ENCODE measurements at places on chromosomes 7 and 10. TPM values are rescaled to one million over a fixed set of nuclear protein-coding genes. Genes with fewer than 3 reads are reported as not detected.

GRCh38 chr10:86931872-86932271 lies 25.5 kb downstream of the MMRN2 start:
- DNase-seq = no peak

GRCh38 chr10:75450075-75450445 lies 18.6 kb downstream of the LRMDA start:
- DNase-seq = no peak

DNA sequence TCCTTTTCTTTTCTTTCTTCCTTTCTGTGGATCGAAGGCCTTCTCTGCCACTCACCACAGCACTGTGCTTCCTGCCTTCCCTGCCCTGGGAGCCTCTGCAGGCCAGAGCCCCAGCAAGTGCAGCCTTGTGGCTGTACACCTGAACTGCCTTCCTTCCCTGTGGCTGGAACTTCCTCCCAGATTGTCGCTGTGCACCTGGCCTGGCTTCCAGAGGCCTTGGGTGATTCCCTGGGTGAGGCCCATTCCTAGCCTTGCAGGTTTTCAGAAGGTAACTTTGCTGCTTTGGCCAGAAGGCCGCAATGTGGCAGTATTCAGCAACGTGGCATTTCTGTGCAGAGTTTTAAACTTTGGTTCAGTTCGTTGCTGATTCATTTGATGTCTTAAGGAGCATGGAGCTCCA lies 50.1 kb upstream of the RASGEF1A start:
- DNase-seq = no peak

DNA sequence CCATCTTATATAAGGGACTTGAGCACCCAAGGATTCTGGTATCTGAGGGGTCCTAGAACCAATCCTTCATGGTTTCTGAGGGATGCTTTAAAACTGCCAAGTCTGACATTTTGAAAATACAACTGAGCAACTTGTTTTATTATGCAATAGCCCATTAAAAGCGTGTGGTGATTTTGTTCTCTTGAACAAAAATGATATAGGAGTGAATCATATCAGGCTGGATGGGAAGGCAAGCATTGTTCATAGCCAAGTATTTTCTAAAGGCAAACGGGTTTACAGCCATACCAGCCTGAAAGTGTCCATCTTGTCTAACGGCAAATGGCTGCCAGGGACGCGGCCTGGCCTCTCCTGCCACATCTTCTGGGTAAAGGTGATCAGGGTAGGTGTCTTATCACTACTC lies 23.4 kb downstream of the RPP38 start:
- DNase-seq = peak; percentile 47

DNA sequence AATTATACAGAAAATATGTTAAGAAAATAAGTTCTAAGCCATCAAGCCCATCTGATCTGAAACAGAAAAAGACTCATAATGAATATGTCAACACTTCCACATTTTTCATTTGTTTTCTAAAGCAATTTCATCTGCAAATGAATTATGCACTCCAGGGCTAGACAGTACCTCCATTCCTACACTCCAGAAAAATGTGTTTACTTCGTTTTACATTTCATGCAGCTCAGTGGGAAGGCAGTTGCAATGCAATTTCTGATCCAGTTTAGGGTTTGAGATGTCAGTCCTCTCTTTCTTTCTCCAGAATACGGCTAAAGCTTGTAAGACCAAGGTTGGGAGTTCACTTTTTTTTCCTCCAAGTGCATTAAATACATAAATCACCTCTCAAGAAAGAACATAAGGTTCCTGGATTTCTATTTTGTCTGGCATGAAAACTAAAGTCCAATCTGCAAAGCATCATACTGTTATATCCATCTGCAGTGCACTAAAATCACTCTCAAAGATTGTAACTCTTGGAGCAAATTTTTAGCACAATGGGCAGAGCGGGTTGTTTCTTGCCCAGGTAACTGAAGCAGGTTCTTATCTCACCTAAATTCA lies 348.8 kb upstream of the C7orf33 start:
- DNase-seq = no peak

GRCh38 chr7:76315364-76315763 lies 12.9 kb downstream of the HSPB1 start:
- DNase-seq = no peak

DNA sequence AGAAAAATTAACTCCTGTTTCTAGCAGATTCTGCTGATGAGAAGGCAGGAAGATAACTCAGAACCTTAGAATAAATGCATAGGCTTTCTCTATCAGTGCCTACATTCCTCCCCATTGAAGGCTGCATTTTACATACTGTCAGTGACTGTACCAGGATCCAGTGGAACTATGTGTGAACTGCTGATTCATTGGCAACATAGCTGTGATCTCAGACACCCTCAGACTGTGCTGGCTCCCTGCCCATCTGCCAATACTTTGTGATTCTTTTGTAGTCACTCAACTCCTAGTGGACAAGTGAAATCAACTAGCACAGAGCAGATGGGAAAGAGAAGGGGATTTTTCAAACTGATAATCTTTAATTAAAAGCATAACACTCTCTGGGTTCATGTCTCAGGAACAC lies 375.8 kb downstream of the MDFIC start:
- peak; percentile 73 for DNase-seq

DNA sequence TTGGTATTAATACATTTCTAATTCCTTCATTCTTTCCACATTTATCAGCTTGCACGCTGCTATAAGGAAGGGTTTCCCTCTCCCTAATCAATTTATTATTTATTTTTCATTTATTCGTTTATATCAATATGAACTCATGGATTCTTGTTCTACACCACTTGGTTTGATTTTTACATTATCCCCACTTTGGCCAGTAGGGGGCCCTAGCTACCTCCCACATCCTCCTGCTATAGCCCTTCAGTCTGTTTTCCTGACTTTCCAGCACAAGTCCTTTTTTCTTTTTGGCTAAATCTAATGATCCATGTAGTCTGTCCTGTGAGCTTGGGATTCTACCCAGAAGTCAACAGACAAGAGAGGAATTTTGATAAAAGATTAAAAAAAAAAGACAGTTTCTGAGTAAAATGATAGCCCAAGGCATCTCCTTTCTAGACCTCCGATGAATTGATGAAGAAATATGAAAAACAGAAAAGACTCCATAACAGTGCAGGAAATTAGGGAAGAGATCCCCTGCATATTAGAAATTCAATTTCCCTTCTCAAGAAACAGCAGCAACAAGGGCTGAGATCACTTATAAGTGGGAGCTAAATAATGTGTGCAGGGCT lies 47.7 kb downstream of the LYZL2 start:
- peak; percentile 33 for DNase-seq

PLPP4 gene
- total RNA-seq = 11.7 TPM

FIS1 gene
- 166 TPM for total RNA-seq

ZNF425 gene
- total RNA-seq = 1.9 TPM

ZSWIM8 gene
- total RNA-seq = 32.3 TPM
